ENCODE measurements at places on chromosomes 12 and 14.

- DNase-seq: no peak
Observed at GRCh38 chr14:64227856-64228255, 66.3 kb downstream of the ESR2 start.

DNA sequence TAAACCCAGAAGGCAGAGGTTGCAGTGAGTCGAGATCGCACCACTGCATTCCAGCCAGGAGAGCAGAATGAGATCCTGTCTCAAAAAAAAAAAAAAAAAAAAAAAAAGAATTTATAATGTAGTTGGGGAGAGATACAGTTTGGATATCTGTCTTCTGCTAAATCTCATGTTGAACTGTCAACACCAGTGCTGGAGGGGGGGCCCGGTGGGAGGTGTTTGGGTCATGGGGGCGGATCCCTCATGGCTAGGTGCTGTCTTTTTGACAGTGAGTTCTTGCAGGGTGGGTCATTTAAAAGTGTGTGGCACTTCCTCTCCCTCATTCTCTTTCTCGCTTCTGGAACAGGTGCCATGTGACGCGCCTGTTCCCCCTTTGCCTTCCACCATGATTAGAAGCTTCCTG, 32.8 kb downstream of the CLIP1 start:
- DNase-seq: no peak

DNA sequence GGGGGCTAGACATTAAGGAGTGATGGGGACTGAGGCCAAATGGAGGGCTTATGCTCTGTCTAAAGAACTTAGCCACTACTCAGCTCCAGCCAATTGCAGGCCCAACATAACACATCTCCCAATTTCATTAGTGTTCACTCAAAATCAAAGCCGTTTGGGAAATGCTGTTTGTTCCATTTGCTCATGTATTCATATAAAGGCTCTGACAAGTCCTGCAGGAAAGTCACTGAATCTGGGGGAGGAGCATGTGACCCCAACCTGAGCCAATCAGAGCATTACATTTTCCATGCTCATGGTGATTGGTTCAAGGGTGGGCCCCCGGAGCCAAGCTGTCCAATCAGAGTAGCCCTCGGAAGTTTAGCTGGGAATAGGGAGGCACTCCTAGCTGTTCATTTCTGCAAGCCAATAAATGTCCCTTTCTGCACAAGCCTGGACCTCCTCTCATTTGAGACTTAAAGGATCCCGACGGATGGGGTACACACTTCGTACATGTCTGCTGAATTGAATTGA, 20.9 kb downstream of the SDSL start:
- DNase-seq: no peak

DNA sequence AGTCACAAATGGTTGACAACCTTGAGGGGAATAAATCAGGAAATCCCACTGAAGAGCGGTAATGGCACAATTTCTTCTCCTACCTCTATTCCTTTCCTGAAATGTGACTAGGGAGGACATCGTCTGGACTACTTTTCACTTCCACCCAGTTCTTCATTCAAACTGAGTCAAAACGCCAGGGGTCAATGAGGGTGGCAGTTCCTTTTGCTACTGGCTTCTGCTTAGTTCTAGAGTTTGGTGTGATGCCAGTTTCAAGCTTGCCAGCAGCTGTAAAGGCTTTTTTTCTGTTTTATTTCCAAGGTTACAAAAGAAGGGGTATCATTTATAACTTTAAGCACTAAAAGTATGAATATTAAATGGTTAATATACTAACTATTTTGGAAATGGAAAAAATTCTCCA, 286.5 kb downstream of the SOX5 start:
- no peak for DNase-seq

DNA sequence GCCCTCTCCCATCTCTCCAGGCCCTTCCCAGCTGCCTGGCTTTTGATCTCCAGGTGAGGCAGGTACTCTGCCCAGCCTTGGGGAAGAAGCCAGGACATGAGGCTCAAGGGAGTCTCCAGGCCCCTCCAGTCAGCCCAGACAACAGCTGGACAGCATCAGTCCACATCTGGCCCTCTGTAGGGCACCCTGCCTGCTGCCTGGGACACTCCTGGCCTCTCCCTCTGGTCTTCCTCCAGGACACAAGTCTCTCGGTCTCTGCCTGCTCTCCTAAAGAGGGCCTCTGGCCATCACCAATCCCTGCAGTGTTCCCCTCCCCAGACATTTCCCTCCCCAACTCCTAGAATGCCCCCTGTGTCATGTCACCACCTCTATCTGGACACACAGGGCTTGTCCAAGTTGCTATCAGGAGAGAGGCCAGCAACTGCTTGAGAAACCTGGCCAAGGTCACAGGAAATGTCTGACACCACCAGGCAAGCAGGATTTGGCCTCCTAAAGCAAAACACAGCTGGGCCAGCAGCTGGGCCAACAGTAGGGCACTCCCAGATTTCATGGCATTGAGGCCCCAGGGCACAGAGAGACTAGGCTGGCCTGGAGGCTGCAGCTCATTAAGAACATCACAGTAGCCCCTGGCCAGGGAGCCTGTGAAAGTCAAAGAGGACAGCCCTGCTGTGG, 29.0 kb downstream of the LTBP2 start:
- no peak for DNase-seq

Data from activated naive CD4-positive, alpha-beta T cell (primary cell).